ENCODE measurements at places on chromosomes 1 and 21. TPM values are rescaled to one million over a fixed set of nuclear protein-coding genes. Genes with fewer than 3 reads are reported as not detected.

DNA sequence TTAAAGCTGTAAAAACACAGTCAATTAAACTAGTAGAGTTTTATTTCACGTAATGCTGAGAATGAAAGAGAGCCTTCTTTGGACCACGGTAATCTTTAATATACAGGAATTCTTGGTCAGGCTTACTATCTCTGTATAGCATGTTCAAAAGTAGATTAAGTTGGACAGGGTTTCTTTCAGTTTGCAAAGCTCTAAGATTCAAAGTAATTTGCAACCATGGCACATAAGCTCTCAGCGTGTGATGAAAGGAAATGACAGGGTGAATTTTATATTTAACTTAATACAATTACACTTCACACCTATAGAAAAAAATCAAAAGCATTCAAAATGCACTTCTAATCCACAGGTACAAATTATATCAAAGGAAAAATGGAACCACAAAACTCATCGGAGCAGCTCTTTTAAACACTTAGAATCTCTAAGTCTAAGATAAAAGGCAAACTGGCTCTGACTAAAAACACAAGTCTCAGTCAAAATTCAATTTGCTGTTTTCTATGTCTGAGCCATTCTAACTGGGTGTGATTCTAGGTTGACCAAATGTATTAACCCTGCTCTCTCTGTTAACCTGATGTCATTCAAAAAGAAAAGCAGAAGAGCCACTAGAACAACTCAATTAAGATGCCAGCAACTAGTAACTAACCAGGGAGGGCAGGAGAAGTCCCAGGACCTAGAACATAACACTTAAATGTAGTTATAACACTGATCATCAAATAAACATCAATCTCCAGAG is 147.7 kb downstream of the RERE start:
- no peak for DNase-seq

Gene PAQR6
- 3.6 TPM for total RNA-seq

- peak; percentile 63 for DNase-seq
Observed at GRCh38 chr1:111603979-111604378, 15.6 kb upstream of the RAP1A start.

Gene C2CD2
- total RNA-seq: 8.8 TPM

Gene LCE2D
- not detected for total RNA-seq

GRCh38 chr1:53293123-53293522 is 34.7 kb downstream of the LRP8 start:
- no peak for DNase-seq

Data from CD4-positive, alpha-beta T cell (primary cell).